ENCODE measurements at places on chromosomes 7 and 10.

GRCh38 chr10:33653584-33654367 lies 319.3 kb upstream of the NRP1 start:
- no peak for DNase-seq

- no peak for DNase-seq
These were observed 10.9 kb upstream of the RSU1 start for GRCh38 chr10:16828114-16828568.

GRCh38 chr7:92478095-92478494 lies 349 bp upstream of the ERVW-1 start:
- DNase-seq, result no peak

DNA sequence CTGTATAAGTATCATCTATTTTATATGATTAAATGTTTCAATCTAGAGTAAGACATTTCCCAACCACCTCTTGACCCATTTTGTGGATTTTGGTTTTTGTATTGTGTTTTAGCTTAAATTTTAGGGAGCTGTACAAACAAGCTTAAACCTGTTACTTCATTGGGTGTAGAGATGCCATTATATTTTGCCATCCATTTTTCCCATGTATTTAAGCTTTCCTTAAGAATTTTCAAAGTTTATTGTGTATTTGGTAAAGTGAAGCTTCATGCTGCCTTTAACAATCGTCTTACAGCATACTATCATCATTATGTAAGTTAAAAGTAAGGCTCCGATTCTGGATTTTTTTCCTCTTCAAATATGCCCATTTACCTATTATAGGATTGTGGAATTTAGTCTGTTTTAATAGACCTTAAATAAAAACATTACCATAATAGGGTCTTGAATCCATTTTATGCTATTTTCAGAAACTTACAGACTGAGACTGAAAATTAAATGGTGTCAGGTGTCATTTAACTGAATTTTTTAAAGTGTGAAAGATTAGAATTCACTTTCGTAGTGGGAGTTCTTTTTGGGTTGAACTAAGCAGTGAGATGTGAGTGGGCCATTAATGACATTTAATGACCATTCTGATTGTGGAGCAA lies 2.2 kb downstream of the KMT2E start:
- no peak for DNase-seq

GRCh38 chr7:115135769-115136410 lies 214.0 kb downstream of the MDFIC start:
- DNase-seq, result no peak

GRCh38 chr7:36244429-36244828 lies 91.4 kb downstream of the EEPD1 start:
- no peak for DNase-seq

DNA sequence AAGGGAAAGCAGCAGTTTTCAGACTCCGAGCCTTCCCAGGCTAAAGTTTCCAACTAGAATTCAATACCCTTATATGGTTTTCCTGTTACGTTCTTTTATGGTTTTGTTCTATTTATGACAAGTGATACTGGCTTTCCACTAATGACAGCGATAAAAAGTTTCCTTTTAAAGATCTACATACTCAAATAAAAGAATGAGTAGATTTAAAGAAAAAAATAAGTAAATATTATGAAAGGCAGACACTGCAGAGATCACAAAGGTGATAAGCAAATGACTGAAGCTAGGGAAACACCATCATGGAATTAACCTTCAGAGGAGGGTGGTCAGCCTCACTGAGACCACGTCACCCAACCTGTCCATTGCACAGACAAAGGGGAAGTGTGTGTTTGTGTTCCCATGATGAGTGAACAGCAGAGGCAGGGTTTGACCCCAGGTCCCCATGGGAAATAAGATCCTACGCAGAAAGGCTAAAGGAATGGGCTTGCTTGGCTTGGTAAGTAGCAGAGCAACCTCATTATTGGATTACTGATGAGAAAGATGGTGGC lies 4.0 kb downstream of the VSIR start:
- DNase-seq, result no peak

GRCh38 chr7:84469034-84469433 lies 274.4 kb upstream of the SEMA3A start:
- no peak for DNase-seq

DNA sequence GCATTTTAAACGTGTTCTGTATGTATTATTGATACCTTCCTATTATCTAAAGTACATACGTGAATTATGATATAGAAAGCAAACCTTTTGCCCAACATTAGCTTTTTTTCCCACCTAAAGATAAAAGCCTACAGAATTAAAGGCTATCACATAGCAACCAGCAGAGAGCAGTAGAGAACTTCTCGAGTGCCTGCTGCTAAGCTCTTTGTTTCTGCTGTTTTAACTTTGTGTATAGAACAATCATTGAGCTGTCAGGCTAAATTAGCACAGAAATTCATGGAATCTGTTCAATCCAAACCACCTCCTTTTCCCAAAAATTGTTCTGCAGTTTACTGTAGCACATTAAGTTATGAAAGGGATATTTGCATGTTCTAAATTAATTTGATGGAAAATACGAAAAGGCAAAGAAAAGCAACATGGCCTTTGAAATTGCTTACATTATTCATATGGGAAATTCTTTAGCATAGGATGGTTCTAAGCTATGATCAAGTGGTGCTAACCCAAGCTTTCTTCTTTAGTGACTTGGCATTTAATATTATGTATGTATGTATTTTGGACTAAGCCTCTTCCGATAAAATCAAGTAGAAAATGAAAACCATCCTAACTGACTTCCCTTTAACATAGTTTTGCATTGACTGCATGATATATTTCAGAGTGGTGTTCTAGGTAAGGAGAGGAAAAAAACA lies 1288.5 kb downstream of the GATA3 start:
- DNase-seq, result no peak

DNA sequence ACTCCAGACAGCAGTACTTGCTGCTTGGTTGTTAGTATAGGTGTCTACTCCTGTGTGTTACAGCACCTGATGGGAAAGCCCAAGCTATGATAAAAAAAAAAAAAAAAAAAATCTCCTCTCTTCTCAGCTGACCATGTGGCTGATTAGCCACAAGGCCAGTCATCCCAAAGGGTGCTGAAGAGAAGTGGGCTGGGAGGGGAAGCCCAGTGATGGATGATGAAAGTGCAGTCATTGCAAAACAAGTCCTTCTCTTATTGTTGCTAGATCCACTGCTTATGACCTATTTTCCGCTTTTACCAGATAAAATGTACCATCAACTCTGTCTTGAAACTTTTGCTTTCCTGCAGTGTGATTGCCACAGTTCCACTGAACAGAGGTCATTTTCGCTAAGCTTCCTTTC lies 1092.5 kb upstream of the C7orf33 start:
- DNase-seq, result no peak

DNA sequence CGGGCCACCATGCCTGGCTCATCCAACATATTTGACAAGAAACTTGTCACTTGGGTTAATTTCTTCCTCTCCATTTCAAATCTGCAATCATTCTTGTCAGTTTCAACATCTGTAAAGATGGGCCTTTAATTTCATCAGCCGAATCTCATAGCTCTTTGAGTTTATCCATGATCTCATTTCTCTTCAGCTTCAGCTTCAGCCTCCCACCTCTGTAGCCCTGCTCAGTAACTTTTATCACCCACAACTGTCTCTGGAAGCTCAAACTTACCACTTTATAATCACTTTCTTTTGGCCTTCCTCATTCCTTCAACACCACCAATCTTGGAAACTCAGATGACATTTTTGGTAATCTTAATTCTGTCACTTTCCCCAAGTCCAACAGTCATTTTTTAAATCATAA lies 83.2 kb downstream of the CPED1 start:
- DNase-seq, result no peak
